ENCODE measurements at places on chromosomes 4 and X.

DNA sequence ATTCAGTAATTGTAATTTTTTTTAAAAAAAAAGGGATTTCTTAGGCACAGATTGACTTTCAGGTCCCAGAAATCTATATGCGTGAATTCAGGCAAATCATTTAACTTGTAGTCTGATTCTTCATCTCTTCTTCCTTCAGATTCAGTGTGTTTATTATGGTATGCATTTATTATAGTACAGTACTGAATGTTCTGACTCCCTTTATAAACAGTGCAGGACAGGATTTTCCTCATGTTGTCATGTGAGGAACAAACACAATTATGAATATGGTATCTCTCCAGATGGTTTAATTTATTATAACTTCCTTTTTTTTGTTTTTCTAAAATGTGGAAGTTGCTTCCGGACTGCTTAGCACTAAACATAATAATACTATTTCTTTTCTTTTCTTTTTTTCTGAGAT lies 54.2 kb downstream of the RPS3A start:
- no peak for DNase-seq

GRCh38 chr4:52260514-52261210 lies 209.6 kb downstream of the SPATA18 start:
- DNase-seq = no peak

- no peak for DNase-seq
Measured at GRCh38 chrX:4930426-4930825, 1217.0 kb upstream of the PRKX start.

DNA sequence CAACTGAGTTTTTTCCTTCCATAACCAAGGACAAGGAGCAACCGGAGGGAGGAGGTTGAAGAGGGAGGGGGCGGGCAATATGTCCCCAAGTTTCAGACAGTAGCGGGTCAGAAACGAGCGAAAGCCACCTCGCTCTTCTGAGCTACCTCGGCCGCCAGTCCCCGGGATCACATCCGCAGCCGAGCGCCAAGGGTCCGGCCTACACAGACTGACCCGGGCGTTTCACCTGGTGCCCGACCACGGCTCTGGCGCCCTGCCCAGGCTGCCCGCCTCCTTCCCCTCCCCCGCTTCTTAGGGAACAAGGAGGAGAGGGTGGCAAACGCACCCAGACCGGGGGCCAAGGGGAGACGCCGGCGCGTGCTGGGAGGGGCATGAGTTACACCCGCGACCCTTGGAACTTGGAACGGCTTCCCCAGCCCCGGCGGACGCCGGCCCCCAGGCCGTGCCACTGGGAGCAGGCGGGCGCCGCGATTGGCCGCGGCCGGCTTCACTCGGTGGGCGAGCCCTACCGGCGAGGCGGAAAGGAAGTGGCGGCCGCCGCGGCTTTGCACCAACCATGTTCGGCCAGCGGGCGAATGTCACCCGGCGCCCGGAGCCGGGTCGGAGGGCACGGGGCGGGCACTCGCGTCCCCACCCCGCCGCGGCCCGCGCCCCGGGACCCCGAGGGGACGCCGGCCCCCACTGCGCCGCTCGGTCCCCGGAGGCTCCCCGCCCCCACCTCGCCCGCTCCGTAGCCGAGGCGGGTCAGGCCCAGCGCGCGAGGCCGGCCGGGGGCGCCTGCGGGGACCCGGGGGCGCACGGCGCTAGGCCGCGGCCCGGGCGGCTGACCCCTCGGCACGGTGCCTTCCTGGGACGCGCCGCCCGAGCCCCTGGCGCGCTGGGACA lies 1.5 kb downstream of the IRF2 start:
- peak; percentile 70 for DNase-seq

- no peak for DNase-seq
Measured at GRCh38 chr4:175419236-175419718, 392.8 kb downstream of the GPM6A start.
